ENCODE measurements at places on chromosomes 1 and 21. TPM values are rescaled to one million over a fixed set of nuclear protein-coding genes. Genes with fewer than 3 reads are reported as not detected.

Gene BGLAP
- total RNA-seq, result 0.52 TPM

Gene FAM151A
- total RNA-seq, result not detected

Gene SPATA45
- not detected for total RNA-seq

DNA sequence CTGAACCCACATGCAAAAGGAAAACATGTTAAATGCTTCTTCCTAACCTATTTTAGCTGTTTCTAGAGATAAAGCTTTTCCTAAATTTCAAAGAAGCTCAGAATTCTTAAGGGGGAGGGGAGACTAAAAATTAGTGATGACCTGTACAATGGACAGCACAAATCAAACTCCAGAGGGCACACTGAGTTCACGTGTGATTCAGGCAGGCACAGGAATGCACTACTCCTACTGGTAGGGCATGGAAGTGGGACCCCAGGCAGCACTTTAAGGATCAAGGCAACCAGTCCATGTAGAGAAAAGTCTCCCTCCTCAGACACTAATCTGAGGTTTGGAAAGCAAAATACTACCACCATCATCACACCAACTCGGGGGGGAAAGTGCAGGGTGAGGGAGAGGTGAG, 31.3 kb upstream of the CLCA4 start:
- H3K36me3 ChIP-seq, result no peaks in the 10 kb centered on the region
- no peak overlapping the region for H3K27ac ChIP-seq
- no peak overlapping the region for H3K4me3 ChIP-seq
- DNase-seq, result no peak

DNA sequence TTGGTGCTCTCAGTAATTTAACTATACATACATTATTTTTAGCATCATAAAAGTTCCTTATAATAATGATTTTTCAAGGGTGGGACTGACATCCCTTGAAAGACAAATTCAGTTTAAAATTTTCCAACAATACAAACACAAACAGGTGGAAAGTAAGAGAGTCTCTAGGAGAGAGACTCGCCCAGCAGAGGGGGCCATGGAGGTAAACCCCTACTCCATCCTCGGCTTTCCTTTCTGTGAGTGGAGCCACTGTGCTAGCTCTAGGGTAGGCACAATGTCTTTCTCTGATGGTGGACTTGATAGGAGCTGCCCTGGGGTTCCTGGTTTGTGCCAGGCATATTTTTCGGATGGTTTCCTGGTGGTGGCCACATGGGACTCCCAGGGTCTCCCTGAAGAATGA, 8.3 kb downstream of the CSMD2 start:
- no peak overlapping the region for H3K27ac ChIP-seq
- H3K27me3 ChIP-seq, result peaks cover 10% of the 10 kb centered on the region
- no peak overlapping the region for H3K4me3 ChIP-seq
- no peaks in the 10 kb centered on the region for H3K4me1 ChIP-seq

- no peaks in the 10 kb centered on the region for H3K4me1 ChIP-seq
- H3K27me3 ChIP-seq, result no peaks in the 10 kb centered on the region
- no peak overlapping the region for H3K4me3 ChIP-seq
- DNase-seq, result no peak
- H3K27ac ChIP-seq, result no peak overlapping the region
Observed at GRCh38 chr1:168918860-168919741, 187.4 kb upstream of the ATP1B1 start.

- DNase-seq, result no peak
- peaks cover 9% of the 10 kb centered on the region for H3K4me1 ChIP-seq
- H3K4me3 ChIP-seq, result no peak overlapping the region
- peaks cover 40% of the 10 kb centered on the region for H3K36me3 ChIP-seq
- H3K27me3 ChIP-seq, result no peaks in the 10 kb centered on the region
Observed at GRCh38 chr1:19073311-19074186, 117.1 kb upstream of the IFFO2 start.

All from osteocyte (in vitro differentiated cells).